ENCODE measurements at places on chromosomes 3 and 15.

GRCh38 chr15:49327927-49328326 lies 95.1 kb upstream of the FGF7 start:
- no peak for DNase-seq

DNA sequence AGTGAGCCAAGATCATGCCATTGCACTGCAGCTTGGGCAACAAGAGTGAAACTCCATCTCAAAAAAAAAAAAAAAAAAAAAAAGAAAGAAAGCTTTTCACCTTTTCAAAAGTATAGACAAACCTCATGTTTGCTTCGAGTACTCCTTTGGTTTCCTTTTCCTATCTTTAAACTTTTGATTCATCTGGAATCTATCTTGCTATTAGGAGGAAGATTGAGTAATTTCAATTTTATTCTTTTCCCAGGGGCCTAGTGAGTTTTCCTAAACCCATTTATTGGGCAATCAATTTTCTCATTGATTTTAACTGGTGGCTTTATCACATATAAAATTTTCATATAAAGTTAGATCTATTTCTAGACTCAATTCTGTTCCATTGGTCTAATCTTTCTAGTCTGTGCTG lies 190.5 kb upstream of the VEPH1 start:
- no peak for DNase-seq

- peak; percentile 36 for DNase-seq
Measured at GRCh38 chr3:195162033-195162669, 108.8 kb downstream of the XXYLT1 start.

GRCh38 chr3:183541738-183542137 lies 13.8 kb downstream of the KLHL6 start:
- no peak for DNase-seq

DNA sequence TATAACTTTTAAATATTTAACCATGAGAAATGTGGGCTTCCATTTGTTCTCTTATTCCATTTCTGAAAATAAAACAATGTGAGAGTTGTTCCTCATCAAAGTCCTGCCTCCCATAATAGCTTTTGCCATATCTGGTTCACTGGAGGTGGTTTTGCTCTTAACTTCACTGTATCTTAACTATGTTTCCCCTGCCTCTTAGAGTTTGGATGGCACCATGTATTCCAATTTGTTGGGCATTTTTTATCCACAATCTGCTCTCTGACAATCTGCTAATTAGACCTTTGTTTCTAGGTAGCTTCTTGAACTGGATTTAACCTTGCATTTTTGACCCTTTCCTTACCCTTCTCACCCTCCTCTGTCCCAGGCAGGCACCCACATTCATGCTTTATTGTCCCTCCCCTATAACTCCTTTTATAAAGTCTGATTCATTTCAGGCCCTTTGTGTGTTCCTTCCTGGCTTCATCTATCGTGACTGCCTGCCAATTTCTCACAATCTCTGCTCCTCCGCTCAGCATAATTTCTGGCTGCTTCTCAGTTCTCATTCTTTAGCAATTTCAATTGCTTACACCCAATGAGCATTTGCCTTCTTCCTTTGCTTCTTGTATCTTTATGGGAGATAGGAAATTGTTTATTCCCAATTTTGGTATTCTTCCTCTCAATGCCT lies 144.2 kb upstream of the ARHGEF26 start:
- DNase-seq = no peak

DNA sequence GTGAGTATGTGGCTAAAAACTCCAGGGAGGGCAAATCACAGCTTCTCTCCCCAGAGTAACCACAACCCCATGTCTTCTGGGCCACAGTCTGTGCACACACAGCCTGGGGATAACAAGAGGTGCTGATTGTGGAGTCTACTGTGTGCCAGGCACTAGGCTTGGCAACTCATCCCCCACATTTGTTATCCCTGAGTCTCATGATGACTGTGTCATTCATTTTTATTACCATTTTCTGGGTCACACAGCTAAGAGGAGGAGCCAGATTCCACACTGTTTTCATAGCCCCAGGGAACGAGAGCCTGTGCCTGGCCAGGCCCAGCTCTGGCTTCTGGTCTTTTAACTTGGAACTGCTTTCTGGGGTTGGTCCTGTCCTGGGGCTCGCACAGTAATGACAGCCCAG lies 34.5 kb downstream of the ESYT3 start:
- peak; percentile 76 for DNase-seq

DNA sequence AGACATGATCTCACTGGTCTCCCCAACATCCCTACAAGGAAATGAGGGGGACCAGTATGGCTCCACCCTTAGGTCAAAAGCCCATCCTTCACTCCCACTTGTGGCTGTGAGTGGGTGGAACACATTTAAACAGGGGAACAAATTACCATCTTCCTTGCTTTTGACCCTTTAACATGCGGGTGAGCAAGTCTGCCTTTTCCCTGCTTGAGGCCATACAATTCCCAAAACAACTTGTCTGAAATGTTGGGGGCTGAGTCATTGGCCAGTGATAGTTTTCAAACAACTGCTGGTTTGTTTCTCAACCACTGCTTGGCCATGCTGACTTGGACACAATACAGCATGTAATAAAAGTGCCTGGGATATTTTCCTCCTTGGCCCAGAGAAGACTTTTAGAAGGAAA lies 39.6 kb downstream of the COL8A1 start:
- DNase-seq = peak; percentile 89

GRCh38 chr3:45163481-45163880 lies 17.3 kb upstream of the CDCP1 start:
- no peak for DNase-seq

GRCh38 chr3:113606539-113607218 lies 74.3 kb downstream of the SIDT1 start:
- DNase-seq = no peak

DNA sequence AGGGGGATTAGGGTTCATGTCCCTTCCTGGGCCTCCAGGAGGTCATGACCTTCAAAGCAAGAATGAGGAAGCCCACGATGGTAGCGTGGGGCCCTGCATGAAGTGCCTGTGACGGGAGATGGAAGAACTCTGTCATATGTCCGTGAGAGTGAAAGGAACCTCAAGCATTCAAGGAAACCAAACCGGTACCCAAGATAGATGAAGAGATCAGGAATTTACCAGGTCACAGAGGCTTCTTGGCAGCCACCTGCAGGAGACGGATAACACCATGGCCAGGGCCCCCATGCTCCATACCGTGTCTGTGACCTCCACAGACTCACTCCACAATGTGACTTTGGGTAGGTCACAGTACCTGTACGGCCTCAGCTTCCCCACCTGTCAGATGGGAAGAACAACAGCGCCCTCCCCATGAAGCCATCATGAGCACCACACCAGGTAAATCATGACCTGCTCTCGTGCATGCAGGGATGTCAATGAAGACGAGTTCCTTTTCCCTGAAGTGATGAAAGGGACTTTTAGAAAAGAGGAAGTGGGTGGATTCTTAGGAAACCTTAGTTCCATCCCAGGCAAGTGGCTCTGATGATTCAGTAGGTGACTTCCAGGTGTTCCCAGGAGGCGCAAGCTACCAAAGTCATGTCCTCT lies 23.3 kb upstream of the CYP11A1 start:
- no peak for DNase-seq

DNA sequence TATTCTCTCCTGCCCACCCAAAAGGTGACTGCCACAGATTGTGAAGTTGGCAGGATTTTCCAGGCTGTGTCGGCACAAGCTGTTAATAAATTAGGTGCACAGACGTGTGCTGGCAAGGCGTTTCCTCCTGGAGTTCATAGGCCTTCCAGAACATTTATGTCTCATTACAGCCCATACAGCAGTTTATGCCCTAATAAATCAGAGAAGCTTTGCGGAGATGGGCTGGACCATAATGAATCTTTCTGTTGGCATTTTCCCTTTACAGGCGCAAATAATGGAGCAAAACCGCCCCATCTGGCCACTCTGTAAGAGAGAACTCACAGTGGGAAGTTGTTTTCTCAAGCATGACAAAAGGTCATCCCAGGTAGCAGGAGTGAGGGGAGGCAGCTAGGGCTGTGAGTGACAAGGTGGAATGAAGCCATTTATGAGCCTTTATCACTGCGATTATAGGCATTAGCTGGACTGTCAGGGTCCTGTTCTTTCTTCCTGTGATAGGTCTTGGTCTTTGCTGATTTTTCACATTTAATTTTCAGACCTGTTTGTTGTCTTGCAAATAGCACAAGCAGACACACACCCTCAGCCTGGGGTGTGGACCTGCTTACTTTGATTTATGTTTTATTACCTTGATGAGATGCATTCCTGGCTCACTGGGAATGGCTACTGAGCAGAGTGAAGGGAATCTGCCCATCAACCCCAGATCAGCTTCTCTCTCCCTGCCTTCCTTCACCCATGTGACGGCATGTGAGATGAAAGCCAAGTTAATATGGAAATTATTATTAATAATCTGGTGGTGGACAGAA lies 257.5 kb downstream of the LRTM1 start:
- no peak for DNase-seq

DNA sequence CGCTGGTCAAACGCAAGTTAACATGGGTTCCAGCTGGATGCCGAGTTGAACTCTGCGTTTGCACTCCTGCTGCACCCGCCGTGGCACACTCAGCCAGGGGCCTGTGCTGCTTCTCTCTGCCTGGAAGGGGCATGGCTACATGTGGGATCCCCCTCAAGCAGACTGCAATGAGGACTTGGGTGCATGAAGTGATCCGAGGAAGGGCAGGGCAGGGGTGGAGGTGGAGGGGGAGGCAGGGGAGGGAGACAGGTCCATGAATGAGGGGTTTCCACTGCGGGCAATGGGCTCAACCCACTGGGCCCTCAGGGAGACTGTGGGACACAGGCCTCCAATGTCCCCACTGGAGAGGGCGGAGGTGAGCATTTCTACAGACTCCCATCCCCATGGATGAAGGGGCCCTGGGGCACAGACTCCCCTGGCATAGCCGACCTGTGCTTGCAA lies 141.6 kb upstream of the MEF2A start:
- DNase-seq = no peak

DNA sequence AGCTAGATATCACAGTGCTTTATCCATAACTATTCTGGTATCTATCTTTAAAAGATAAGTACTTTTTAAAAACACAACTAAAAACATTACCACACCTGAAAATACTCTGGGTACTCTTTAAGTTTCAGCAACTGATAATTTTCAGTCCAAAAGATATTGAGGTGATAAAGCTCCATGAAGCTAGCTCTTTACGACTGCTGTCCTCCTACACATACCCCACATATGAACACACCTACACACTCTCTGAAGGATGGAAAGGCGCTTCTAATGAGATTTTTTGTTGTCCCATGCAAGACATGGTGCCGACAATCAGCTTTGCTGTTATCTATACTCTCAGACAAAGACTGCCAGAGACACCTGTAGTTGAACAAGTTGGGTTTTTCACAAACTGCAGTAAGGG lies 19.1 kb upstream of the TM4SF4 start:
- DNase-seq = no peak

DNA sequence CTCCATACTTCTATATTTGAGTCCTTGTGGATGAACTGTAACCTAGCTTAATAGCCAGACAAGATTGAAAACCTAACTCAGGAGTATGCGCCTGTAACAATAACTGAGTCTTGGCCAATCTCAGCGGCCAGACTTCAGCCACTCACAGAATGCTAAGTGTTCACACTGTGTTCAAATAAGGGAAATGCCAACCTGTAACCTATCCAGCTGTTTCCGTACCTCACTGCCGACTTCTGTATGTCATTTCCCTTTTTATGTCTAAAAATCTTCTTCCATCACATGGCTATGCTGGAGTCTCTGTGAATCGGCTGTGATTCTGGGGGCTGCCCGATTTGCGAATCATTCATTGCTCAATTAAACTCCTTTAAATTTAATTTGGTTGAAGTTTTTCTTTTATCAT lies 169.2 kb downstream of the NFKBIZ start:
- no peak for DNase-seq

DNA sequence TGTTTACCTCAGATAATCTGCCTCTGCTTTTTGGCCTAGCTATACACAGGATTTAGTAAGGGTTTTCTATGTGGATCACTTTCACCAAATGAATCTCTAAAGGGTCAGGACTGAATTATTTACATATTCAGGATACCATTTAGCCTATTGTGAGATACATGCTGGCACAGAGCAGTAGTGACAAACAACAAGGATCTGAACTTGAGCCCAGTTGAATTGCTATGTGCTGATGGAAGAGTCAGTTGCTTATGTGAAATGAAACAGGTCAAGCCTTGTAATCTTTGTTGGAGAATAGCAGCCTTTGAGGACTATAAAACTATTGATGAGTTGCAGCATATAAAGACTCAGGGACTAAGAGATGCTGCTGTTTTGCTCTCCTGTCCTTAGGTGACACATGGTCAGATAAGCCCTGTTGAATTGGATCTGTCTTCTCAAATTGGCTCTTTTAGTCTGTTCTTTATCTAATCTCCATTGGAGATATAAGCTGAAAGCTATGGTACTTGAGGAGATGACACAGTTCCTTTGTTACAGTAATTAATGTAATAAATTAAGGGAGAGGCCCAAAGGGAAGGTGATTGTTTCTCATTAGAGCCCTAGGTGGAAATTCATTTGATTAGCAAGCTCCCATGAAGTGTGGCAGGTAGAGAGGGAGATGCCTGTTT lies 30.4 kb downstream of the ZNF609 start:
- DNase-seq = no peak

DNA sequence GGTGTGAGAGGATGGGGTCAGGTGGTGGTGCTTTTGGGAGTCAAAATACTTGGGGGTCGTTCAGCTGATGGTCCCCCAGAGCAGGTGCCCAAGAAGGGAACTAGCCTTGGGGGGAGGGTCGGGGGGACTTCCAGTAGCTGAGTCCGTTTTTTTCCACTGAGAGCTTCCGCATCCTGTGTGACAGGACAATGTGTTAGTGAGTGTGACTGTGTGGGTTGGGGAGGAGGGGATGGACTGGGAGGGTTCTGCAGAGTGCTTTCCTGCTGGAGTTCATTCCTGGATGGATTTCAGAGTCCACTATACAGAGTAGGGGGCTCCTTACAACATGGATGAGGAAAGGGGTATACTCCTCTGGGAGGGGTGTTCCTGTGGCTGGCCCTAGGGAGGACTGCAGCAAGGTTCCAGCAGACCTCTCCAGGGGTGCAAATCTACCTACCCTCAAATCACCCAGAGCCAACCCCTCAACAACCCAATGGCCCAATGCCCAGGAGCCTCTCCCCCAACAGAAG lies 601 bp upstream of the HYAL2 start:
- DNase-seq = no peak

DNA sequence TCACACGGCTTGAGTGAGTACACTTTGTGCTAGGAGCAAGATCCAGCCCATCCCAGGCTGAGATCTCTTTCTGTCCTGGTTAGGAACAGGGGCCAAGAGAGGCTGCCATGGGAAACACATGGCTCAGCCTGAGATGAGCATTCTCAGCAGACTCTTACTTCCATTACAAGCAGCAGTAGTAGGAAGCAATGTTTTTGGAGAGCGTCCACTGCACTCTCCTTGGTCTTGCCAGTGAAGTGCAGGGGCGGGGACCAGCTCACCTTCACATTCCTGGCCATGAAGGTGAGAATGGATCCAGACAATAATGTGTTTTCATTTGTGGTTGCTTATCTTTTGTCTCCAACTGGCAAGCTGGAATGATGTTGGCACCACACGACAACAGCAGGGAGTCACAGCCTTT lies 24.7 kb downstream of the ZNF80 start:
- DNase-seq = no peak

GRCh38 chr3:195416795-195417194 lies 26.0 kb downstream of the ACAP2 start:
- DNase-seq = no peak

DNA sequence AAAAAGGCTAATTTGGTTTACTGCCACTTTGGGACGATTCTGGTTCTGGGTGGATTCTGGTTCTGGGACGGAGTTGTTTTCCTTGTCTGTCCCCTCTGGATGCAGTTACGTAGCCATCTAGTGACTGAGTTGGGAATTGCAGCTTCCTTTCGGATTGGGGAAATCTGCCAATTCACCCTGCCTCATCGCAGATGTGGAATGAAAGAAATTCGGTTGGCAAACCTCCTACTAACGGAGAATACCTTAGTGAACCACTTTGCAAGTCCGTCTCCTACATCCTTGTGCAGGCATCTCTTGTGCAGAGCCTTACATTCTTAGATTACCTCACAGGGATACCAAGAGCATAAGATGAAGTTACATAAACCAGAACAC lies 31.5 kb upstream of the AP4E1 start:
- DNase-seq = peak; percentile 92

Data from amniotic epithelial cell (primary cell).